ENCODE measurements at places on chromosomes 1 and 21. TPM values are rescaled to one million over a fixed set of nuclear protein-coding genes. Genes with fewer than 3 reads are reported as not detected.

C1orf94 gene
- not detected for total RNA-seq

GCSAML gene
- 2.7 TPM for total RNA-seq

GPR161 gene
- 14.5 TPM for total RNA-seq

PRAMEF15 gene
- not detected for total RNA-seq

PATJ gene
- 56.2 TPM for total RNA-seq

WDR64 gene
- not detected for total RNA-seq

WNT3A gene
- 10.1 TPM for total RNA-seq

TAS1R1 gene
- not detected for total RNA-seq

RHD gene
- not detected for total RNA-seq

TIE1 gene
- total RNA-seq, result 59.4 TPM

PSMG1 gene
- total RNA-seq, result 21.4 TPM

FMN2 gene
- total RNA-seq, result 0.52 TPM

MYOC gene
- total RNA-seq, result 0.69 TPM

- no peak for DNase-seq
Measured at GRCh38 chr21:42002421-42002958, 7.7 kb downstream of the ZBTB21 start.

DNA sequence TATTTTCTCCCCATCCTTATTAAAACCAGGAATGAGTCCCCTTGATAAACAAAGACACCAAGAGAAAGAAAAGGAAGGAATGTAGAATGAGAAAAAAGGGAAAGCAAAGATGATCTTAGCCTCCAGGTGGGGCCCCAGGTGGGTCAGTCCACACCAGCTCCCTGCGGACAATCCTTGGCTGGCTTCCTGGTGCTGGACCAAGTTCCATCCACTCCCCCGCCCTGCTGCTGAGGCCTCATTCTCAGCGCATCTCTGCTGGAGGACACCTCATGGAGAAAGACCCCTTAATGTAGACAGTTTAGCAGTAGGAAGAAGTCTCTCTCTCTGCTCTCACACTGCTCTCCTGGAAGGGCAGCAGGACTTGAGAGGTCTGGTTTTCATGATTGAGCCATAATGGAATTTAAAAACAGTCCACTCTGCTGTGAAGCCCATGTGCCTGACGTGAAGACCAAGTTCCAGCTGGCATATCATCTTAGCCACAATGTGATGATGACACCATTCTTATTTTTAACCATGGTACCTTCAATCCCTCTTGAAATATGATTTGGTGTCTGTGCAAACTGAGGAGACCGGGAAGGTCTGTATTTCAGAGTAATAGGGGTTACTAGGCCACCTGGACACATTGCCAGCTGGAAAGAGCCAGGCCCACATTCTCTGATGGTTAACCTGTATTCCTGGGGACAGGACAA, 83.1 kb downstream of the WLS start:
- DNase-seq, result no peak

GRCh38 chr1:70809069-70809468, 238.5 kb downstream of the PTGER3 start:
- DNase-seq, result no peak

DNA sequence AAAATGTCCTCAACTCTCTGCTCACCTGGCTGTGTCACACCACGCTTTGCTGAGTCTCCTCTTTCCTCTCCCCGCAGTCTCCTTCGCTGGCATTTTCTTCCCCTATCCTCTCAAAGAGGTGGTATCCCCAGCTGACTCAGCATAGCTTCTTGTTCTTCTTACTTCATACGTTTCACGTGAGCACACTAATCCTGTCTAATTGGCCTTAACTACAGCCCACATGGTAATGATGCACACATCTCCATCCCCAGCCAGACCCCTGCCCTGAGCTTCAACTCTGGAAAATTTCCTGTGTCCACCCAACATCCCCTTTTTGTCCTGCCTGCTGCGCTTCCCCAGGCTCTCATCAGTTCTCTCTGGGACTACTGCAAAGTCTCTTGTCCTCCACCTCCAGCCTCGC, 169.8 kb downstream of the TTLL7 start:
- no peak for DNase-seq

- DNase-seq, result no peak
Measured at GRCh38 chr1:80656014-80656636, 1144.6 kb upstream of the ADGRL2 start.

DNA sequence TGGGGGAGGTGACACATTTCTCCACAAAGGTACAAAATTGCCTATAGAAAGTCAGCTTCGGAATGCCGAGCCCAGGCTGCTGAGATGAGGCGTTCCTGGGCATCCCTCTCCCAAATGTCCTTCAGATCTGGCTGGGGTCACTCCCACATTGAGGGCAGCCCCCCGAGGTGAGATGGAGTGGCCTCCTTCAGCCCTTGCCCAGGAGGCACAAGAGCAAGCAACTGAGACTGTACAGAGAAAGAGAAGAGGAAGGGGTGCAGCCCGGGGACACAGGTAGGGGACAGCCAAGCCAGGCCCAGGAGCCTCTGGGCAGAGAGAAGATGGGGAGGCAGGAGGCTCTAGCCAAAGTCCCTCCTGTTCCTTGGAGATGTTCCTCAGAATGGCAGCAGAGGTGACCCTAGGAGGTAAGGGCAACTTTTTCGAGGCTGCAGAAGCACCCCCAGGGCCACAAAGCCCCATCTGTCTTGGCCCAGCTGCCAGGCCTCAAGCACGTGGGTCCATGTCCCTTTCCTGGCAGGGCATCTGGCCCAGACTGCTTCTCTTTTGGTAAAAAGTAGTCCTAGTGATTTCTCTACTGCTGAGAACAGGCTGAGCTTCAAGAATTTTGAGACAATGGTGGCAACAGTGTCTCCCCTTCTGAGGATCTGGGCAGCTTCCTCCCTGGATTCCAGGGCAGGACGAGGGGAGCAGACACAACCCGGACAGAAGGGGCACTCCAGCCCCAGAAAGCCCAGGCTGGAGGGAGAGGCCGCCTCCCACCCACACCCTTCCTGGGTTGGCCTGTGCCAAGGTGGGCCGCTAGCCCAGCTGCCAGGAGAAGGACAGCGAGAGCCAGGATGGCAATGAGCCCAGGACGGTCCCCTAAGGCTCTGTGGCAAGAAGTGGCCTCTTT, 68.0 kb downstream of the LRRN2 start:
- no peak for DNase-seq

DNA sequence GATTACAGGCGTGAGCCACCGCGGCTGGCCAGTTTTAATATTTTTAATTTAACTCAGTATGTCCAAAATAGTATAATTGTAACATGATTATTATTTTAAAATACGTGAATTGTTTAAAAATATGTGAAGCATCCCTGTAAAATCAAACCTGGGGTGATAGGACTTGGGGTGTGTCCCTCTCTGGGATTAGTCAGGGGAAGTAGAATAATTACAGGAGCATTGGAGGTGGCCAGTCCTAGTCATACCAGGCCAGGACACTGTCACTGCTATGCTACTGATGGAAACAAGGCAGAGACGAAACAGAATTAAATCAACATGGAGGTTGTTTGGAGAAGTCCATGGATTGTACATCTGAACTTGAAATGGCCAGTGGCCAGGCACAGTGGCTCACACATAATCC, 16.8 kb downstream of the SZRD1 start:
- no peak for DNase-seq

- DNase-seq, result no peak
Measured at GRCh38 chr1:104795931-104796330, 1046.2 kb downstream of the AMY1C start.

DNA sequence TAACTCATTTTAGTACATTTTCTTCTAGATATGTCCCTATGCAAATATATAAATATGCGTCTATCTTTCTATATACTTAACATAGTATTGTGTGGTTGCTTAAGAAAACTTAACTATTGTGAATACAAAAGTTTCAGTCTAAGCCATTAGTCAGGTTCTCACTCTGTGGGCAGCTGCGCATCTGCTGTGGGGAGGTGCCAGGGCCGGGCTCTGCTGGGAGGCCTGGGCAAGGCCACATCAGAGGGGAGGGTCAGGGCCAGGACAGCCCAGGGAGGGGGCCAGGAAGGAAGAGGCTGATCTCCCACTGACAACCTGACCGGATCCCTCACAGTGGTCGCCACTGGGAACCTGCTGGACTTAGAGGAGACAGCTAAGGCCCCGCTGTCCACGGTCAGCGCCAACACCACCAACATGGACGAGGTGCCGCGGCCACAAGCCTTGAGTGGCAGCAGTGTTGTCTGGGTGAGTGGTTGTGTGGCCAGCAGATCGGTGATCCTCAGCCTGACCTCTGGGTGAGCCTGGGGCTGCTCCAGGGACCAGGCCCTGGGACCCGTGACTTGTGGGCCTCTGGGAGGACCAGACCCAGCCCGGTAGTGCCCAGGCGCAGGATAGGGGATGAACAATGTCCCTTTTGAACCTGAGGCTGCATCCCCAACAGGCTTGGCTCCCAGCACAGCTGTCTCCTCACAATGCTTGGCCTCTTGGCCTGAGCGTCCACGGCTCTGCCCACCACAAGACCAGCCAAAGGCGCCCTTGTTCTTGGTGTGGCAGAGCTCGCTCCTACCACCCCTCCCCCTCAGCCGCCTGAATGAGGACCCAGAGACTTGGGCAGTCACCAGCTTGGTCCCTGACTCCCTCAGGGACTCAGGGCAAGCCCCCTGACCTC, 20.2 kb downstream of the LDLRAP1 start:
- peak; percentile 47 for DNase-seq

DNA sequence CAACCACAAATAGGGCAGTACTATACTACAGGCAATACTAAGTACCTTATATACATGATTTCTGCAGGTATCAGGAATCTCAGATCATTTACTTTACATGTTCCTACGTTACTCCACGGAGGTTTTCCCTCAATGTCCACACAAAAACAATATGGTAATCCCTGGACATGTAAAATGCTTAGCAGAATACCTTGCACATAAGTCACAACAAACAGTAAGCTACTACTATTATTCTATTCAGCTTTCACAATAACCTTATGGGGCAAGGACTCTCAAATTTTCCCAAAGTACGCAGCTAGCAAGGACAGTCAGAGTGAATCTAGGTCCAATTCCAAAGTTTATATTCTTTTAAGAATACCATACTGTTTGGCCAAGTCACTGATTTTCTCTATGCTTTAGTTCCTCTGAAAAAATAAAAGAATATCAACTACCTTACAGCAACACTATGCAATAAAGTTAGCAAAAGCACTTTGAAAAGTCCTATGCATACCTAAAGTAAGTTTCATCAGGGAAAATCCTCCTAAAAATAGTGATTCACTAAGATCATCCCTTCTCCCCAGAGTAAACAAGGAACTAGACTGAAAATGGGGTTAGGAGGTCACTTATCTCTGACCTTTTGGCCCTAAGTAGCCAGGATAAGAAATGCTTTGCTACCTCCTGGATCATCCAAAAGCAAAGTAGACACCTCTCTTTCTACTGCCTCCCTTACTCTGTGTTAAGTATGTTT, 67.4 kb downstream of the LUZP1 start:
- DNase-seq, result no peak

DNA sequence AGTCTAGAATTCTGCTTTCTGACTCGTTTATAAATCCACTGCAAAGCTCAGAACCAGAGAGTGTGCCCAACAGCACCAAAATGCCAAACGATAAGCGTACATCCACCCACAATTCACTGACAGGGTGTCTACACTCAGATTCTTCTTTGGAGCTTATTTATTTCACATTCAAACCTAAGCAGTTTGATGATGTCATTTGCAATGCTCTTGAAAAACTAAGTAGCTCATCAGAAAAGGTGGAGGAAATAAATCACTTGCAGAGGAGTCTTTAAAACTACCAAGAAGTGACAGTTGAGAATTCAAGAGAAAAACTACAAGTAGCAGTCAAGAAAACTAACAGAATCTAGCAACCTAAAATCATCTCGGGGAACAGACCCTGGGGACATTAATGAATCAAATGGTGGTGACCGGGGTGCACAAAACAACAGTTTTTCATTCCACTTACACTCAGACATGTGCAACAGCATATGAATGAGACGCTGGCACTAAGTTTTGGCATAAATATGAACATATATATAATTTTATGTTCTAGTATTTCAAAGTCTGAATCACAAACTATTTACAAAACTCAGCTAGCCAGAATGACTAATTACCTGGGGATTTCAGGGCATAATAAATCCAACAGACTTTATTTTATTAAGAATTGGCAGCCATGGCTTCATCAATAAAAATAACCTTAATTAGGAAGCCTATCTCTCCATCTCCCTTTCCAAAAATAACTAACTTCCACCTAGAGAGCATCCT, 119.4 kb downstream of the SIPA1L2 start:
- no peak for DNase-seq

GRCh38 chr1:16612332-16613172, 812 bp downstream of the NBPF1 start:
- DNase-seq, result peak; percentile 78

- no peak for DNase-seq
Measured at GRCh38 chr1:115491298-115492018, 150.3 kb upstream of the VANGL1 start.

DNA sequence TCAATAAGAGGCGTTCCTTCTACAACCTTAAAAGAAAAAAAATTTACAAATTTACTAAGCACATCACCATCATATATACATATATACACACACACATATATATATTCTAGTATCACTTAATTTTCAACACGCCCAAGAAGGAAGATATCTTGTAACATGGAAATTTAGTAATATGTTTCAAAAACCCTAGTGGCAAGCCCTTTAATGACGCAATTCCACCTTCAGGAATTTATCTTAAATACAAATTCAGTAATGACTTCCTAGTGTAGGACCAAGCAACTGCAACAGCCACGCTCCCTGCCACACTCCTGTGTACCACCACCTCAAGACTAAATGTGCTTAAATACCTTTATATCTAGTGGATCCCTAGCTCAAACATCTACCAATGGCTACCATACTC, 12.5 kb downstream of the LBR start:
- DNase-seq, result no peak

GRCh38 chr21:14119038-14119437, 91.7 kb downstream of the LIPI start:
- no peak for DNase-seq

DNA sequence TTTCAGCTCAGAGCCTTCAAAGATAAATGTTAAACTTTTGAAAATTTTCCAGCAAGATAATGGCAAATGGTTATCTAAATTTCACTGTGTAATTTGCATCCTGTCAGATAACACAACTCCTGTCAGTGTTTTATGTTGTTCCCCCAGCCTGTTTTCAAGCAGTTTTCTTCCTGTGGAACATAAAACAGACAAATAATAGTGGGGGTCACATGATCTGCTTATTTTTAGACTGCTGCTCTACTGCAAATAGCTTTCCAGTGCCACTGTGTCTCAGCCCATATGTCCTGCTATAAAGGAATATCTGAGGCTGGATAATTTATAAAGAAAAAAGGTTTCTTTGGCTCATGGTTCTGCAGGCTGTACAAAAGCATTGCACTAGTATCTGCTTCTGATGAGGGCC, 32.2 kb downstream of the FMO3 start:
- DNase-seq, result no peak

GRCh38 chr21:32807717-32808380, 36.3 kb upstream of the PAXBP1 start:
- no peak for DNase-seq

DNA sequence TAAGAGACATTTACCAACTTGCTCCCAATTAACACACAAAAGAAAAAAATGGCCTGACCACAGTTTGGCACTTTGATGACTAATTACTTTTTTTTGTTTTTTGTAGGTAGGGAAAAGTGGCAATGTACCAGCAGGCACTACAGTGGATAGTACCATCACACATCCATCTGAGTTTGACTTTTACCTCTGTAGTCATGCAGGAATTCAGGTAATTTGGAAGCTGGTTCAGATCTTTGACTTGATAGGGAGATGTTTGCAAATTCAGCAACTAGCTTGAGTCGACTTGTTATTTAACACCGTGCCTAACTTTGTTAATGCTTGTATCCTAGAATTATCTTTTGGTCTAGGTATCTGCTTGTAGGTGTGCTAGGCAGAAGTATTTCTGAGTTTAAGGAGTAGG, 33.0 kb upstream of the AGO1 start:
- no peak for DNase-seq

GRCh38 chr1:225855503-225856300, 26.5 kb downstream of the TMEM63A start:
- DNase-seq, result no peak

GRCh38 chr1:109399326-109399957, 1.7 kb upstream of the SORT1 start:
- no peak for DNase-seq

Data from upper lobe of right lung (tissue), 1 donor.